MG63 (cell line): ENCODE measurements at places on chromosomes 7 and 10.

DNA sequence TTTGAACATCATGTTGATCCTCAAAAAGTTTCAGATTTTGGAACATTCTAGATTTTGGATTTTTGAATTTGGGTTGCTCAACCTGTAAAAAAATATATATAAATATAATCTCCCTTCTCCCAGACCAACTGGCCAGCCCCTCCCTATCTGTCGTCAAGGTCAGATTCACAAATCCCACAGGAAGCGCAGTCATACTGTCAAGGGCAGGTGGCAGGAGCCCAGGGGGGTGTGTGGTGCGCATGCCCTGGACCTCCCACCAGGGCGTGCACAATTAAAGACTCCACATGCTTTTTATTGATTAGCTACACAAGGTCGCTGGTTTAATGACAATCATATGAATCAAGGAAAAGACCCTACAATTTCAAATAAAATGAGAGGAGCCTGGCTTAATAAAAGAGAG lies 77.0 kb upstream of the EEPD1 start:
- no peak for DNase-seq

- no peak for DNase-seq
These were observed 16.6 kb upstream of the SLC29A3 start for GRCh38 chr10:71302451-71302850.

DNA sequence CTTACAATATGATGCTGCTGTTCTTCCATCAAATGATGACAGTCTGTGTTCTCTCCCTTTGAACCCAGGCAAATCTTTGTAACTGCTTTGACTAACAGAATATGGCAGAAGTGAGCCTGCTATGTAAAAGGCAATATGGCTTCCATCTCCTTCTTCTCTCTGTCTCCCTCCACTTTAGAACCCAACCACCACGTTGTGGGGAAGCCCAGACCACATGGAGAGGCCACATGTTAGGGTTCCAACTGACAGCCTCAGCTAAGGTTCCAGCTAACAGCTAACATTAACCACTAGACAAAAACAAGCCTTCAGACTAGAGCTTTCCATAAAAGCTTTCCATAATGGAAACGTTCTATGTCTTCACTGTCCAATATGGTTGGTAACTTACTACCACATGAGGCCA lies 107.7 kb downstream of the PRTFDC1 start:
- no peak for DNase-seq

- no peak for DNase-seq
These were observed 732.4 kb downstream of the IPMK start for GRCh38 chr10:57535306-57535705.

- no peak for DNase-seq
These were observed 444.8 kb downstream of the GRID1 start for GRCh38 chr10:85921789-85922188.

DNA sequence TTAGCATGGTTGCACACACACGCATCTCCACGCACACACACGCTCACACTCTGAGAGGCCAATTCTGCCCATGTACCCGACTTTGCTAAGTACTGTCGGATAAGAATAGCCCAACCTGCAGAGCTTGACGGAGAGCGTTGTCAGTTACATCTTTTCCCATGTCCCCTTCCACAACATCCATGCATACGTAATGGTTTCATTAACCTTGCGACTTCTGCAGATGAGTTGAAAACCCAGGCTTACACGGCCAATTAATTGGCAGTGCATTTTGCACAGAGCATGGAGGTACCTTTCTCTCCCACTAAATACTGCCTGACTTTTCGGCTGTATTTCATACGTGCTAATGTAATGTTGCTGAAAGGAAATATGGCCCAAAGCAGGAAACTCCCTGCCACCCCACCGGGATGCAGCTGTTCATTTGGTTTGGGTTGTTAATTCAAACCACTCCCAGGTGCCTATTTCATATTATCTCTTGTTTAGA lies 291.2 kb upstream of the HABP2 start:
- DNase-seq: no peak

- DNase-seq: no peak
These were observed 5.8 kb downstream of the USP54 start for GRCh38 chr10:73585327-73585726.

GRCh38 chr10:44859546-44860285 lies 51.4 kb upstream of the TMEM72 start:
- no peak for DNase-seq

- no peak for DNase-seq
These were observed 23.7 kb upstream of the CCDC172 start for GRCh38 chr10:116300542-116300941.

DNA sequence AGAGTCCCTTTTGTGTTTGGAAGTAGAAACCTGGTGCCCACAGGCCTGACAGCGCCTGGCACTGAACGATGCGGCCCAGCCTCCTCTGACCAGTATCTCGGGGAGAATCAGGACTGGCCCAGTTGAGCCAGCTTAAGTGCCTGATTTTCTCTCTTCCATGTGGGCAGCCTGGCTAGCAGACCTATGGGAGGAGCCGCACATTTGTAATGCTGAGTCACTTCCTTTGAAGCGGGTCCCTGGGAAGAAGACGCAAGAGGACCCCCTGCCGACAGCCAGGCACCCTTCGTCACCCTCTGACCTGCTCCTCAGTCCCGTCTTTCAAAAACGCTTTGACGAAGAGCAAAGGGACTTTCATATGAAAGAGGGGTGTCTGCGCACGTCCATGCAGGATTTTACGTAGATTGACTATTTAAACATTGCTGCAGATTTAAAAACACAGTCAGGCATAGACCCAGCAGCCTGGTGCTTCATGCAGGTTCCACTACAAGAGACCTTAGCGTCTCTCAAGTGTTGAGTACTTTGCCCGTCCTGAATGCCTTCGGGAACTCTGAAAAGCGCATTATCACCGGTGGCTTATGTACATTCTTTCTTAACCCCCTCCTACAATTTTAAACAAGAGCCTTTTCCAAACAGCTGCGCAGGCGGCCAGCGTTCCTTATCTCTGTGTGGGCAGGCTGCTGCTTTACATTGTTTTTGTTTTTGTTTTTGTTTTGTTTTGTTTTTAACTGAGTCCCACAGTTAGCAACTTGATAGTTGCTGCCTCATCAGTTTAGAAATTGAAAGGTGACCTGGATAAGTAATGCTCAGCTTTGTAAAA lies 36.5 kb upstream of the AP5Z1 start:
- DNase-seq: peak; percentile 90

- DNase-seq: peak; percentile 55
These were observed 29.1 kb downstream of the GALNT11 start for GRCh38 chr7:152054367-152055230.

- no peak for DNase-seq
These were observed 132.2 kb downstream of the TCERG1L start for GRCh38 chr10:131179361-131179760.

DNA sequence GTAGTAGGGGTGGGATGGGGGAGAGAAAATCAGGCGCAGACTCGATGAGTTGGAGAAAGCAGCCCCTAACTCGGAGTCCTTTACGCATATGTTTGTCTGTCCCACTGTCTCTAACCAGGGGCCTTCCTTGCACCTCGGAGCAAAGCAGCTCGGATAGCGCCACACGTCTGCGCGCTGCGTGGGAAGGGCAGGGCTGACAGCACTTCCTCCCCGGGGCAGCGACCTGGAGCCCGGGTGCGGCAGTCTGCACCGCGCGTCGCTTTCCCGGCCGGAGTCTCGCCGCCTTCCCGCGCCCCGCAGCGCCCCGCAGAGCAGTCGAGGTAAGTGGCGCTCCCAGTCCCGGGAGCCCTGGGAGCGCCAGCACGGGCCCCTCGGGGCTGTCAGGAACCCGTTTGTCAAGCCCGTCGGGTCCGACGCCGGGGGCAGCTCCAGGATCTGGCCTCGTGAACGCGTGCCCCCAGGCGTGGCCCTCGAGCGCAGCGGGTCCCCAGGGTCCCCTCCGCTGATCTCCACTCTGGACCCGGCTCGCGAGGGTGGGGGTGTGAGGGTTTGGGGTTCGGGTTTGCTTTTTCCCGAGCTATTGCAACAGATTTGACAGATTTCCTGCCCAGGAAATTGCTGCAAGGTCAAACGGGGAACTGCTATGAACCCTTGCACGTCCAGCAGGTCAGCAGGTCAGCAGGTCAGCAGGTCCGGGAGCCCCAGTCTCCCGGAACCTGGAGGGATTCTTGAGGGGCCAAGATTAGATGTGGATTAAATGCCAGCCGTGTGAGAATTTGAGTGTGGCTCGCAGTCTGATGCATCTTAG lies 597 bp downstream of the APBB1IP start:
- DNase-seq: peak; percentile 14

GRCh38 chr7:11336432-11336831 lies 362.8 kb downstream of the PHF14 start:
- DNase-seq: no peak

DNA sequence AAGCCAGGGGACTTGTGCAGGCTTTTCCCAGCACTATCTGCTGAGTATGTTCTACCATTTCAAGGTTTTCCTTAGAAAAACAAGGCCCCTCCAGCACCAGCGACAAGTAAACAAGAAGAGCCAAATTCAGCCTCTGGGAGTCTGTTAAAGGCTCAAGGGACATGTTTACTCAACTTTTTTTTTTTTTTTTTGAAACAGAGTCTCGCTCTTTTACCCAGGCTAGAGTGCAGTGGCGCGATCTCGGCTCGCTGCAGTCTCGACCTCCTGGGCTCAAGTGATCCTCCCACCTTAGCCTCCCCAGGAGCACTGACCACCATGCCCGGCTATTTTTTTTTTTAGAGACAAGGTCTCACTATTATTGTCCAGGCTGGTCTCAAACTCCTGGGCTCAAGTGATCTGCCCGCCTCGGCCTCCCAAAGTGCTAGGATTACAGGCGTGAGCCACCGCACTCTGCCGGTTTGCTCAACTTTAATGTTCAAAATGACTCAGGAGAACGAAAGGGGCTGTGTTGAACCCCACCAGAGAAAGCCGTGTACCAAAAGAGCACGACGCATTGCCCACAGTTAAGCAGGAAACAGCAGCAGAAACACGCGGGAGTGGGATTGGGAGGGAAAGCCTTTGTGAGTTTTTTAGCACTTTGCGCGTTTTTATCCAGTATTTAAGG lies 772 bp downstream of the PRDX3 start:
- no peak for DNase-seq

DNA sequence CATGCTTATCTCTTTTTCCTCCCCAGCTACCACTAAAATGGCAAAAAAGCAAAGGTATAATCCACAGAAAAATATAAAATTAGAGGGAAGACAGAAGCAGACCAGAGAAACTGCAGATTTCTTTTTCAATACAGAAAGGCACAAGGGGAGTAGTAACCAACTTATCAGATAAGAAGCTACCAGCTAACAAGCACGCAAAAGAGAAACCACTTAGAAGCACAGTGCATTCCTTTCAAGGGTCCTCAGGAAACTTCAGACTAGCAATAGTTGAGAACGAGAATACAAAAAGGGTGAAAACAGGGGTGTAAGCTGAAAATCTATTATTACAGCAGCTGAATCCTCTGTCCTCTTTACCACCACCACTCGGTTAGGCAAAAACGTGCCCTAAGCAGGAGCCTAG lies 9.9 kb upstream of the OR2A5 start:
- DNase-seq: no peak

DNA sequence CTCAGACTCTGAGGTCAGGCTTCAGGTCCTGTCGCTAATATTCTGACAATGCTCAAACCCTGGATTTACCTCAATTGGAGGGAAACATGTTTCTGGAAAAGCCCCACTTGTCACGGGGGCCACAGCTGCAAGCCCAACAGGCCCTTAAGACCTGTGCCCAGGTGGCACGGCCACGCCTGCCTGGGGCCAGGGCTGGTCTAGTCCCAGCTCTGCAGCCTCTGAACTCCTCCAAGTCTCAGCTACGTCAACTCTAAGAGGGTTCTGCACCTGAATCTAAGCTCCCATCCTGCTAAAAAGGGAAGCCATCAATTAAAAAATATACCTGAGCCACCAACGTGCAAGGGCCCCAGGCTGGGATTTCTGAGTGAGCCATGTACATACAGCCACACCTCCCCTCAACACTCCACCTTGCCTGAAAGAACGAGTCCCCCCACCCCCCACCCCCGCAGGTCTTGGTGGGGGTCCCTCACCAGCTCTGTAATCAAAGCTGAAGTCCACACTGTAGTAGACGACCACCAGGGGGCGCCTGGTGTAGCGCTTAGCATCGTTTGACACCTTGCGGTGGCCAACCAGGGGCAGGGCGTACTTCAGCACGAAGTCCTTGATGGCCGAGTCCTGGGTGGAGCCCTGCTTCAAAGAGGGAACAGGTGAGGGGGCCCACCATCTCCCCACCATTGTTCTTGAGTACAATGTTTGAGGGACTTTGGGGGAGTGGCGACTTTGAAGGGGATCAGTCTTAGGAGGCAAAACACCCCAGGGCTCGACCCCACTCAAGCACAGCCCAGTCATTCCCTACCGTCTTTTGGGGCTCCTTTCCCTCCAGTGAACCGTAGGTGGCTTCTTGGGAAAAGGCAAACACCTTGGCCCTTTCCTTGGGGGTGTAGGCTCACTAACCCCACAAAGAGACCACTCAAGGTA lies 22.6 kb downstream of the PDIA4 start:
- DNase-seq: peak; percentile 24

DNA sequence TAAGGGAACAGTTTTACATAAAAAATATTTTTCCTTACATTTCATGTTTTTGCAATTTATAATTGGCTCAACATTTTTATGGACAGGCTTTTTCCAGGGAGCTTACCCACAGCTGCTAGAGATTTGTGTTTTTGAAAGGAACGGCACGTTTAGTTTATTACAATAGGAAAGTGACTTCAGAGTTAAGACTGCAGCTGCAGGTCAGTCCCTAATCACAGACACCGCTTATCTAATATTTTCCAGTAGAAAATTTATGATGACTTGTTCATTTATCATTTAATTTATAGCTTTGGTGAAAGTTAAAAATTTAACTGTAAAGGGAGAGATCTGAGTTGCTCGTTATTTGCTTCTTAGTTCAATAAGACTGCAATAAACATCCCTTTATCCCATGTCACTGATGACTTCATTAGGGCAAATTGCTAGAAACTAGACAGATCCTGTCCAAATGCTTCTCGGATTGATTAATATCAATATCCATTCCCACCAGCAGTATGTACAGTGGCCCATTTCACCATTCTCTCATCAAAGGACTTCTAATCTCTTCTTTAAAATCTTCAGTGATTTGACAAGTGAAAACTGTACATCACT lies 97.0 kb upstream of the ODAD2 start:
- no peak for DNase-seq

DNA sequence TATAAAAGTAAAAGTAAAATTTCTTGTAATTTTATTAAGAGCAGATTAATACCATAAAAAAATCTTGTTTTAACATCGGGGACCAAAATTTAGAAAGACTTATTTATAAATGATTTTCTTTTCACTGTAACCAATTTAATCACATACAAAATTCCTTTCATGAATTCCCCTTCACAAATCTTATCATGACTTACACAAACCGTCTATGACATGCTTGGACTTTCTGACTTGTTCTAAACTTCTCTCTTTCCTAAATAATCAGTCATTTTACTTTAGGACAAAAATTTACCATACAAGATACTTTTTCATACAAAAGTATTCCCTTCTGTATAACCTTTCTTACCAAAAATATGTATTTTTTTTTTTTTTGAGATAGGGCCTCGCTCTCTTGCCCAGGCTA lies 9.3 kb downstream of the CROT start:
- no peak for DNase-seq

GRCh38 chr7:47444376-47445098 lies 137.4 kb downstream of the TNS3 start:
- no peak for DNase-seq
